ENCODE measurements at places on chromosomes 4 and X.

GRCh38 chrX:18194688-18195087, 26.0 kb downstream of the BEND2 start:
- no peak for DNase-seq

DNA sequence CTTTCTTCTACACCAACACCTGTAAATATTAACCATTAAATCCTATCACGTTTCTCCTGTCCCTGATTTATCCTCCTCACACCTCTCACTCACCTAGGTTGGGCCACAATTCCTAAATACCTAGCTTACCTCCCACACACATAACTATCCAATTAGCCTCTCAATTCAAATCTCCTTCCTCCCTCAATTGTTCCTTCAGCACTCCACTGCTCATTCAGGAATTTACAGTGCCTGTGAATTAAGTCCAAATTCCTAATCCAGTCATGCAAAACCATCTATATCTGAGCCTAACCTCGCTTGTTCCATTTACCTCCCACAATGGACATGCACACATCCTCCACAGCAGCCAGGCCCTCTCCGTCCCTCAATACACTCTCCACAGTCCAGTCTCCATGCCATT, 17.5 kb downstream of the ANXA5 start:
- DNase-seq: no peak

DNA sequence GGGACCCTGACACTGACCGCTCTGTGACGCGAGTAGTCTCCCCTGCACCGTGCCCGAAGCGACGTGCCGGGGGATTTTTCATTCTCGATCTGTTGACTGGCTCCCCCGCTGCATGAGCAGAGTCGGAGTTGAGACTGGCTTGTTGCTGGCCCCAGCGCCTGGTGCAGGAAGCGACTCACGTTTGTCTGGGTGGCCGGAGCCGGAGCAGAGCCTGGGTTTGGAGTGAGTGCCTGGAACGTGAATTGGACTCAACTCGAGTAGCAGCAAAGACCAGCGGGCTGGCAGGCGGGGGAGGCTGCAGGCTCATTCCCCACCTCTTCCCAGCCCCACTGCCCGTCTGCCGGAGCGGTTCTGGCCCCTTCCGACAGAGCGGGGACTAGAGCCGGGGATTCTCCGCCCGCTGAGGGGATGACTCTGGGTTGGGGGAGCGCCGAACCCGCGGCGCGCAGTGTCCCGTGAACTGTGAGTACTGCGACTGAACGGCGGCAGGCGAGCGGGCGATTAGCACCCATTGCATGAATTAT, 554 bp downstream of the PCDH7 start:
- peak; percentile 41 for DNase-seq

DNA sequence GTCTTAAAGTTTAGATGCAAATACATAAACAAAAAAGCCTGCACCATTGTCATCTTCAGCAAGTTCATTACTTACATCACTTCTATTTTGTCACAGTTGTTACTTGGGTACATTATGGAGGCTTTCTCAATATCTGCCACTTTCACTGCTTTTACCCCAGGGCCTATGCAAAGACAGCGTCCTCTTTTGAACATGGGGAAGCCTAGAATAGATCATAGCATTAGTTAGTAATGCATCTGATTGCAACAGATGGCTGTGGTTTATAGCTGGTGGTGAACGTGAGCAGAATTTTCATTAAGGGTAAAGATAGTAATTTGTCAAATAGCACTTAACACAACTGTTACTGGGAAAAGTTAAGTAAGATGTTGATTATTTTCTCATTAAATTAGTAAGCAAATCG, 729 bp downstream of the CXCL11 start:
- no peak for DNase-seq

DNA sequence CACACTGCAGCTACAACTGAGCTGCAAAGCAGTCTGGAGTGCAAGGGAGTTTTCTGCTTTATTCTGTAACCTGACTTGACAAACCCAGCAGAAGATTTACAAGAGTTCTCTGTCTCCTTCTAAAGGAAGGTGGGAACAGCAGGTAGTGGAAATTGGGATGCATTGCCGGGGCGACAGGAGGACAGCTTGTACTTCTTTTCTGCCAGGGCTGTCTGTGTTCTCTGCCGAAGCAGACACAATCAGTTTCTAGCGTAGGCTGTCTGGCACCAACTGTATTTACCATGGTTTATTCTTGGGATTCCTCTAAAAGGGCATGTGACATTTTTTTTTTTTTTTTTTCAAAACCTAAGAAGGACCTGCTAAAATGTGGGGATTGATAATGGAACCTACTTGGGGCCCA, 190.8 kb upstream of the GK2 start:
- no peak for DNase-seq

GRCh38 chr4:14182148-14182547, 554.6 kb upstream of the BOD1L1 start:
- no peak for DNase-seq

GRCh38 chr4:87551361-87551760, 22.2 kb upstream of the SPARCL1 start:
- DNase-seq: no peak

DNA sequence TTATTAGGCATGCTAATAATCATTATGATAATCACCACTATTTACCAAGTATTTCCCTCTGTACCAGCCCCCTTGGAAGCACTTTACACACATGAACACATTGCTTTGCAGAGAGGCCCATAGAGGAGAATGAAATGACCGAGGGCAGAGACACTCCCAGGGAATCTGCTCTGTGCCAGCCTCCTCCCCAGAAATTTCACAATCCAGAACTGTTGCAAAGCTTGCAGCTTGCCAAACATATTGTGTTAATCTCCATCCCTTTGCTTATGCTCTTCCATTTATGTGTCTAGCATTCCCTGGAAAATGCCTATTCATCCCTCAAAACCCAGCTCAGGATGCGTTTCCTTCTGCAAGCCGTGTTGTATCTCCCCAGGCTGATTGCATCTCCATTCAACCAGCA, 37.8 kb downstream of the CYTL1 start:
- DNase-seq: no peak

- no peak for DNase-seq
Measured at GRCh38 chr4:188091-188490, 63.8 kb downstream of the ZNF718 start.

- DNase-seq: no peak
Measured at GRCh38 chr4:7642741-7643458, 208.2 kb upstream of the PSAPL1 start.

GRCh38 chrX:78074088-78074487, 30.0 kb upstream of the PGK1 start:
- no peak for DNase-seq

All from midbrain (tissue), 1 donor.